ENCODE measurements at places on chromosomes 12 and 14. TPM values are rescaled to one million over a fixed set of nuclear protein-coding genes. Genes with fewer than 3 reads are reported as not detected.

- H3K4me3 ChIP-seq: no peak overlapping the region
- H3K36me3 ChIP-seq: no peaks in the 10 kb centered on the region
- DNase-seq: no peak
- no peaks in the 10 kb centered on the region for H3K4me1 ChIP-seq
These were observed 107.0 kb downstream of the MGST1 start for GRCh38 chr12:16454481-16454880.

DNA sequence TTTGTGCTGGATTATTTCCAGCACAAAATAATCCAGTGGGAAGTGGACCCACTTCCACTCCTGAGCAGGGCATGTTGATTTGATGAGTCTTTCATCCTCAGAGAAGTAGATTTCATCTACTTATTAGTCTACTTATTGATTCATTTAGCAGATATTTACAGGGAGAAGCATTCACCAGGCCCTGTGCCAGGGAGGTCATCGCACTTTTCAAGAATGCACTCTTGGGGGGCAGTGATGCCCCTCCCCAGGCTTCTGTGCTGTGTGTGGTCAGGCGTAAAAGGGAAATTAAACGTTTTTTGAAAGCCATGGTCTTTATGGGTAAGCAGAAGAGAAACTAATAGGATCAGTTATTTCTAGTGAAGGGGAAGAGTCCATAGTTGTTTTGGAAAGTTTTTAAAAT, 610.7 kb upstream of the TMEM132C start:
- no peak overlapping the region for H3K4me3 ChIP-seq
- DNase-seq: no peak
- H3K27ac ChIP-seq: peak overlapping the region; percentile 69
- no peaks in the 10 kb centered on the region for H3K36me3 ChIP-seq

The UBE2N gene
- 50.9 TPM for total RNA-seq

GRCh38 chr12:89951694-89952060, 243.0 kb upstream of the ATP2B1 start:
- DNase-seq: no peak
- H3K27me3 ChIP-seq: no peaks in the 10 kb centered on the region
- peak overlapping the region; percentile 86 for H3K27ac ChIP-seq
- peaks cover 40% of the 10 kb centered on the region for H3K4me1 ChIP-seq

DNA sequence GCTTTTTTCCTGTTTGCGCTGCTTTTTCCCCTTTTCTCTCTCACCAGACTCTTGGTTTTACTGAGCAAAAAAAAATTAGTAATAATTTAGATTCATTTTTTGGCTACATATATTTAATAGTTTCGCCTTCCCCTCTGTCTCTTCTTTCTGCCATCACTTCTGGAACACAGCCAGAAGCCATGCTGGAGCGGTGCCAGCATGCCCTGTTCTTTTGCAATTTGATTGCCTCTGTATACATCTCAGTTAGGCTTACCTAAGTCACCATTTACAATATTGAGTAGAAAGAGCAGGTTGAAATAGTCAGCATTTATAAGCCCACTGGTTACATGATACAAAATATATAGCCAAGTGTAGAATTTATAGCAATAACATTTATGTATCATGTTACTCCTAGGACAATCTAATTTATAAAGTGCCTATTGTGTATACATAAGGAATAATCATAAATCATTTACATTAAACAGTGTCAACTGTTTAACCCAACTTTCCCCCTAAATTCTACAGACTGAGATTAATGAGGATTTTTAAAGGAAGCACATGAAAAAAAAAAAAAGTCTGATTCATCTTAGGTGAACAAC, 413.8 kb upstream of the SOX5 start:
- no peak overlapping the region for H3K27ac ChIP-seq
- DNase-seq: no peak
- no peaks in the 10 kb centered on the region for H3K36me3 ChIP-seq

The CAMKK2 gene
- total RNA-seq: 20.2 TPM

The TUNAR gene
- total RNA-seq: not detected

The SERPINA9 gene
- total RNA-seq: 0.60 TPM

The PTPRB gene
- total RNA-seq: 1.2 TPM

- peak overlapping the region; percentile 45 for H3K27ac ChIP-seq
- DNase-seq: no peak
- H3K36me3 ChIP-seq: no peaks in the 10 kb centered on the region
- peaks cover 26% of the 10 kb centered on the region for H3K4me1 ChIP-seq
- no peak overlapping the region for H3K4me3 ChIP-seq
- H3K27me3 ChIP-seq: no peaks in the 10 kb centered on the region
These were observed 388.7 kb downstream of the ZFP36L1 start for GRCh38 chr14:68404146-68404527.

DNA sequence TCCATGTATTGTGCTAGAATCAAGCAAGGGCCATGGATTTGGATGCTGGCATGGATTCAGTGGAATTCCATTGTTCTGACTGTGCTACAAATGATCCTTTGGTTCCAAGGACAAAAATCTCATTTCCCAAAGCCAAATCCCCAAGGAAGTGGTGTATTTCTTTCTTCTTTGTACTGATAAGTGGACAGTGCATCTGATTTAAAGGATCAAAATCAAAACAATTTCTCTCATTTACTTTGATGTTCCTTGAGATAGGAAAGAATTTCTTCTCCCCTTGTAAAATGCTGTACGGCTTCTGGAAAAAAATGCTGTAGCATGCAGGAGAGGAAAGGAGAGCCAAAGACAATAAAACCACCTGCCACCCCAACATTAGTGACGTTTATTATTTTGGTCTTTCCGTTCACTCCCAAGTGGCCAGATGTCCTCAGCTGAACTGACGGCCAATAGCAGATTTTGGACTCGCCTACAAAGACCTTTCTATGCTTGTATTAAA, 185.7 kb downstream of the PRKD1 start:
- H3K4me1 ChIP-seq: no peaks in the 10 kb centered on the region
- H3K27me3 ChIP-seq: no peaks in the 10 kb centered on the region
- H3K36me3 ChIP-seq: no peaks in the 10 kb centered on the region

DNA sequence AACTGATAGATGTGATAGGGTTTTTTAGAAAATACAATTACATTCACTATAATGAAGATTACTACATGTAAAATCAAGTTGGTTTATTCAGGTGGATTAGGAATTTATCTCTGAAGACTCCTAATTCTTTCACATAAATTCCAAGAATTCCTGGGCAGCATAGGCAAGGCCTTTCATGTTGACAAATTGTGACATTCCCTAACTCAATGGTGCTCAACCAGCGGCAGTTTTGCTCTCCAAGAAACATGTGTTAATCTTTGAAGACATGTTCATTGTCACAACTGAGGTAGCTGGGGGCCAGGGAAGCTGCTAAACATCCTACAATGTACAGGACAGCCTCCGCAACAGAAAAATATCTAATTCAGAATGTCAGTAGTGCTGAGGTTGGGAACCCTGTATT, 46.3 kb downstream of the PTPRQ start:
- no peaks in the 10 kb centered on the region for H3K4me1 ChIP-seq
- H3K4me3 ChIP-seq: no peak overlapping the region
- H3K27me3 ChIP-seq: no peaks in the 10 kb centered on the region

The FOXA1 gene
- 87.9 TPM for total RNA-seq

DNA sequence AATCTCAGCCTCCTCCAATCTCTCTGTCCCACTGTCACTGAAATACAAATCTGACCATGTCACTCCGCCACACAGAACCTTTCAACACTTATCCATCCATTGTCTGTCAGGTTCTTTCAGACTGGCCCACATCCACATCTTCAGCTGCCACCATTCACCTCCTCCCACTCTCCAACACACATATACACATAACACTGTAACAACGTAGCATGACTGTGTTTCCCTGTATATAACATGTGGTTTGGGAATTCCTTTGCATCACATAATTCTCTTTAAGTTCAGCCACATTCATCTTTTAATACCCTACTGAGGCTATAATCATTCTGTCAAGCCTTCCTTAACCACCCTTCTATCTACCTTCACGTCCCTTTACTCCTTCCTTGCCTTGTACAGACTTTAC, 99.2 kb downstream of the PPP2R5E start:
- H3K4me1 ChIP-seq: no peaks in the 10 kb centered on the region
- DNase-seq: no peak
- H3K27me3 ChIP-seq: no peaks in the 10 kb centered on the region
- H3K4me3 ChIP-seq: no peak overlapping the region
- H3K36me3 ChIP-seq: no peaks in the 10 kb centered on the region

DNA sequence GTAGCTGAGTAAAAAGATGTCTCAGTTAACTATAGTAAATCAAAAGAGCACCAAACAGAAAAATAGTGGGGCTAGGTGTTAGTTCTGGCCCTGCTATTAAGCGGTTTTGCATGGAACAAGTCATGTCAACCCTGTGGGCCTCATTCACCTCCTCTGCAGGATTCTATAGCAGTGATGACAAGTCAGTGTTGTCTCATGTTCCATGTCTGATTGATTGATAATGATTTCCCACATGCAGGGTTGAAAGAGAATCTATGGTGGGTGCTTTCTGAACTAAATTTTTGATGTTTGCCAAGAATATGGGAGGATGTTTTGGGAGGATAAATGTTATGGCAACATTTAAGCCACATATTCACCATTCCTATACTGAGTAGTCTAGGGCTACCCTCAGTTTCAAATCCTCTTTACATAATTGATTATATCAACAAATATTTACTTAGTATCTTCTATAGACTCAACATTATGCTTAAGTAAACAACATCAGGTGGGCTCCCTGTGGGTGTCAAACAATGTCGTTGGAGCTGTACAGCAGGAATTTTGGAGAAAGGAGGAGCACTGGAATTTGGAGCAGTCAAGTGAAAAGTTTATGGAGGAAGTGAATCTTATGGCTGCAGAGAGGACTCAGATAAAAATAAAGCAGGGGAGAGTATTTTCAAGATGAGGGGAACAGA, 48.6 kb downstream of the IRAK3 start:
- H3K36me3 ChIP-seq: no peaks in the 10 kb centered on the region
- no peak for DNase-seq
- no peak overlapping the region for H3K4me3 ChIP-seq
- H3K27ac ChIP-seq: peak overlapping the region; percentile 20
- H3K27me3 ChIP-seq: peaks cover 5% of the 10 kb centered on the region

The HHIPL1 gene
- total RNA-seq: 0.64 TPM

Measured in hepatocyte (in vitro differentiated cells).